M059J (cell line): ENCODE measurements at places on chromosomes 5 and 9.
A peak's percentile ranks its signal among the peaks of the same experiment; 100 is the strongest.

- DNase-seq = no peak
These were observed 5.2 kb downstream of the TMEFF1 start for GRCh38 chr9:100478192-100478591.

DNA sequence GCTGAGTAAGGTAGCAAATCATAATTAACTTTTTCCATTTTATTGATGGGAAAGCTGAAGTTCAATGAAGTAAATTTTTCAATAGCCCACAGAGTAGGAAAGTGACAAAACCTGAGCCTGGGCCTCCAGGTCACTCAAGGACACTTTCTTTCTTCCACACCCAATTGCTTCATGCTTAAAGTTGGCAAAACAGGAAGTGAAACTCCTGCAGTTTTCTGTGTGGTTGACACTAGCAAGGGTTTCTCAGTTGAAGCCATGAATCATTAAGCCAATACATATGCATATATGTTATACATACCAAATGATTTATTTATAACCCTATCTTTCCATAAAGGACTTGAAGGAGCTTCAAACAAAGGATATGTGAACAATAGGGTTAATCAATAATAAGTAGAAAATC is 13.9 kb downstream of the TLR4 start:
- peak; percentile 72 for DNase-seq

DNA sequence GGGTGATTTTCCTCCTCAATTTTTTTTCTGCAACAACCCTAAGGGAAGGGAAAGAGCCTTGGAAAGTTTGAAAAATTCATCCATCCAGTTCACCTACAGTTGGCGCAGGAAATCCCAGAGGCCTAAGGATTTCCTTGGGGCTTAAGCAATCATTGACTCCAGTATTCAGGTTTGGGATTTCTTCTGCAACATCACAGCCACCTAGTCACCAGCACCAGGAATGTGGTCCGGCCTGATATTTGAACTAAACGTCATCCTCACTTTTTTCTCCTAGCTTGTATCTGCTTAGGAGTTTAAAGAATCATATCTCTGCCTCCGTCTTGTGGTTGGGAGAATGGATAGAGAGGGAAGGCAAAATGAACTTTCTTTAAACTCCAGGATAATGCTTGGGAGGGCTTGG is 20.2 kb upstream of the TLE4 start:
- DNase-seq = no peak

GRCh38 chr5:134275822-134276221 is 49.9 kb upstream of the PPP2CA start:
- DNase-seq = peak; percentile 25
